ENCODE measurements at places on chromosomes 16 and 17. TPM values are rescaled to one million over a fixed set of nuclear protein-coding genes. Genes with fewer than 3 reads are reported as not detected.

The IRX3 gene
- not detected for polyA plus RNA-seq

The CLEC10A gene
- not detected for polyA plus RNA-seq

The TBC1D3H gene
- not detected for polyA plus RNA-seq

The ZNF423 gene
- 0.10 TPM for polyA plus RNA-seq
